ENCODE measurements at places on chromosomes 16 and 17. TPM values are rescaled to one million over a fixed set of nuclear protein-coding genes. Genes with fewer than 3 reads are reported as not detected.

- no peak for DNase-seq
These were observed 34.4 kb upstream of the RGS9 start for GRCh38 chr17:65102788-65103187.

DNA sequence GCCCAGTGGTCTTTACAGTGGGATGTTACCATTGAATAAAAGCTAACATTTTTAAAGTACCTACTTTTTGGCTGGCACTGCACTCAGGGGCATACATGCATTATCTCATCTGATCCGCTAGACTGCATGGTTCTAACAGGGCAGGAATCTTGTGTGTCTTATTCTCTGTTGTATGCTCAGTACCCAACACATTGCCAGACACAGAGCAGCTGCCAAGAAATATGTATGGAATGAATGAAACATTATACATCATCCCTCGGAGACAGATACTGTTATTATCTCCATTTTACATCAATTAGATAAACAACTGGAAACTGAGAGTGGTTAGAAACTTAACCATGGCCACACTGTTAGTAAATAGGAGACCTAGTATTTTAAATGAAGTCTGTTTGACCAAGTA lies 74.1 kb upstream of the CDH11 start:
- DNase-seq = no peak

DNA sequence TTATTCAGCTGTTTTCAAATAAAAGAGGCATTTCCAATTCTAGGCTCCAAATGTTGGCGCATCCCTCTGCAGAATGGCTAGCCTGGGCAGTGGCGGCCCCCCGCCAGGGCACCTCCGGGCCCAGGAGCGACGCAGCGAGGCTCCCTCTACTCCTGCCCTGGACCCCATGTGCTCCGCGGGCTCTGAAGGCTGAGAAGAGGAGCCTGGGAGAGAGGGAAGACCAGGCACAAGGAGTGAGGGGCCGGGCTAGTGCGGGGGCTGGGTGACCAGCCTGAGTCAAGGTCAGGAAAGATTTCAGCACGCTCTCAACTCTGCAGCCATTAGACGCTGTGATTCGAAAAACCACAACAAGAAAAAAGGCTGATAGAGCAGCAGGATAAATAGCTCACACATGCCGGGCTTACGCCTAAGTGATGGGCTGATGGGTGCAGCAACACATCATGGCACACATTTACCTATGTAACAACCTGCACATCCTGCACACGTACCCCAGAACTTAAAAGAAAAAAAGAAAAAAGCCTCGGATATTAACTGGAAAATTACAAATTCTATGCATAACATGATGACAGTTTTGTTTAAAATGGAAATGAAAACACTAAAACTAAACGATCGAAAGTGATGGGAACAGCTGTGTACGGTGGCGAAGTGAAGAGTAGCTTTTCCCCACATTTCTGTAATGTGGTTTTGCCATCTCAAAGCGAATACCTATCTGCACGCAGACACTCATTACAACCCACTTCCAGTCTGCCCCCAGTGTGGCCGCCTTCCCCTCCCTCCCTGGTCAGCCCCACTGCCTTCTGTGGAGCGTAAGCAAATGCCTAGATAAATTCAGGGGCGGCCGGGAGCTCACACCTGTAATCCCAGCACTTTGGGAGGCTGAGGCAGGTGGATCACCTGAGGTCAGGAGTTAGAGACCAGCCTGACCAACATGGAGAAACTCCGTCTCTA lies 44.4 kb downstream of the MAP1LC3B start:
- no peak for DNase-seq

DNA sequence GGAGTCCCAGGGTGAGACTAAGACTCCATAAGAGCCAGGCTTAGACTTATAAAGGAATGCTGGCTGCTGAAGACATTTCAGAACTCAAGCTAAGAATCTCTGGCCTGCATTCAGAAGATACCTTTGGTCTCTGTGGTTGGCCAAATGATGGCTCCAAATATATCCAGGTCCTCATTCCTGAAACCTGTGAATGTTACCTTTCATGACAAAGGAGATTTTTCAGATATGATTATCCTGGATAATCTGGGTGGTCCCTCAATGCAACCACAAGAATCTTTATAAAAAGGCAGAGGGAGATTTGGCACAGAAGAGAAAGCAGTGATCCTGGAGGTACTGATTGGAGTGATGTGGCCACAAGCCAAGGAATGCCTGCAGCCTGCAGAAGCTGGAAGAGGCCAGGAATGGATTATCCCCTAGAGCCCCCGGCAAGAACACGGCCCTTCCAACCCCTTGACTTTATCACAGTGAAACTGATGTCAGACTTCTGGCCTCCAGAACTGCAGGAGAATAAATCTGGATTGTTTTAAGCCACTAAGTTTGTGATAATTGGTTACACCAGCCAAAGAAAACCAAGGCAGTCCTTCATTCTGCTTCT lies 253.3 kb downstream of the SLC39A11 start:
- no peak for DNase-seq

- no peak for DNase-seq
These were observed 76.5 kb upstream of the ATP2A3 start for GRCh38 chr17:4040784-4041183.

DNA sequence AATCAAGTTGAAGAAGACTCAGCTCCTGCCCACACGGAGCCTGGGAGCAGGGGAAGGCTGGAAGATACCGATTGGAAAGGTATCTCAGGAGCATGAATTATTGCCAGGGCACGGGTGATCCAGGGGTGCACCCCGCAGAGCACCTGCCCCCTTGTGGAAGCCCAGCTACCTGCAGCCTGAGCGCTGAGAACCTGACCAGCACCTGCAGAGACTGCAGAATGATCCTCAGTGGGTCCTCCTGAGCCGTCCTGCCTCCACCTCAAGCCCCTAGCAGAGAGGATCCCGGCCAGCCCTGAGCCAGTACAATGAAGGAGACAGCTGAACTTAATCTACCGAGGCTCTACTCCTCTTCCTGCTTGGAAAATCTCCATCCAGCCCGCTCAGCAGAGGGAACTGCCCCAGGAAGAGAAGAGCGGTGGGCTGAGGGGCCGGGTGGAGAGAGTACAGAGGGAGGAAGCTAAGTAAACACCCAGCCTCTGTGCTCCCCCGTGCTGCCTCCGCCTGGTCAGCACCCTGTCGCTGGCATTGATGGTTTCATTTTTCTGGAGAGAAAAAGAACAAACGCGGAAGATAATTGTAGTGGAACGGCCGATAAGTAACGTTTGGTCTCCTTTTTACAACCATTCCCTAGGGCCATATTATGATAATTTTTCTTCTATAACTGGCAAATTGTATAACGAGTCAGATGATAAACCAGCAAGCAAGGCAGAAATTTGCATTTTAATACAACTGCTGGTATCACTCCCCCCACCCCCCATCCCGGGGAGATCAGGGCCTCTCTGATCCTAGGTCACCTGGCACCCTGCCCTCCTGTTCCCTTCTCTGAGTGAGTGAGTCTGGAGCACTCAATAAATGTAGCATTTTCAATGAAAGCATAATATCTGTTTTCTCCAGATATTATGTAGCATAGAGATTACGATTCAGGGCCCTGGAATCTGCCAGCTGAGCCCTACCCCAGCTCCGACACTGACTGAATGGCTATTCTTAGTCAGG lies 204.5 kb upstream of the RPL38 start:
- peak; percentile 69 for DNase-seq

ALOXE3 gene
- not detected for total RNA-seq

All from SK-MEL-5 (cell line).